ENCODE measurements at places on chromosomes 11 and 22.

- DNase-seq = no peak
These were observed 8.9 kb upstream of the RAB3IL1 start for GRCh38 chr11:61926235-61926634.

GRCh38 chr22:41478891-41479521 lies 10.1 kb downstream of the ACO2 start:
- DNase-seq = no peak

DNA sequence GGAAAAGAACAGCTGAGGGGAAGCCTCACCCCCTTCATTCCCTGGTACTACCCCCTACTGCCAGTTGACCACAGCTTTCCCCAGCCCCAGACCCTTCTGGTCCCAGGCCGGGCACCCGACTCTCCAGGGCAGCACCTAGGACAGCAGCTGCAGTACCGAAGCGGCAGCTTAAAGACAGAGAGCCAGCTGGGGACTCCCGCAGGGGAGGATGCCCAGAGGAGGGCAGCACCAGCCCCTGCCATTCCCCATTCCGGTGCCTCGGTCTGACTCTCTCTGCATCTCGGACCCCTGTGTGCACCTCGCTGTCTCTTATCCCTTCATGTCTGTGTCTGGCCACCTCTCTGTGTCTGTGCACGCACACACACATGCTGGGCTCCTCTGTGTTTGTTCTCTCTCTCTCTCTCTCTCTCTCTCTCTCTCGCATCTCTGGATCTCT lies 9.4 kb downstream of the IGSF9B start:
- peak; percentile 57 for DNase-seq

- DNase-seq = no peak
These were observed 82.4 kb downstream of the AASDHPPT start for GRCh38 chr11:106159836-106160235.

DNA sequence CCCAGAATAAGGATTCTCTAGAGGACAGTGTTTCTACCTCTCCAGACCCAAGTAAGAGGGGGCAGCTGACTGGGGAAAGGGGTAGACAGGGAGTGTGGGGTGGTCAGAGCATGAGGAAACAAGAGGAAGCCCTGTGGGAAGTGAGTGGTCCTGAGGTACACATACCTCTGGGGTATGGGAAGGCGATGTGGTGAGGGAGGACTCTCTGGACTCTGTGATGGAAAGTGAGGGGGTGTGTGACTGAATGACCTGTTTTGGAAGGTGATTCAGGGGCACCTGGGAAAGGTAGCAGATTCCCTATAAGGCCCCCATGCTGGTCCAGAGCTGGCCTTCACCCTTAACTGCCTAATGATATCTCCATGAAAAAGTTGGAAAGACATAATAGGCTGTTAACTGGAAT lies 80.1 kb downstream of the DEPDC5 start:
- DNase-seq = no peak

- DNase-seq = no peak
These were observed 2.7 kb downstream of the OR51T1 start for GRCh38 chr11:4884361-4884760.

- DNase-seq = peak; percentile 88
These were observed 10.2 kb downstream of the YPEL4 start for GRCh38 chr11:57639321-57640067.

DNA sequence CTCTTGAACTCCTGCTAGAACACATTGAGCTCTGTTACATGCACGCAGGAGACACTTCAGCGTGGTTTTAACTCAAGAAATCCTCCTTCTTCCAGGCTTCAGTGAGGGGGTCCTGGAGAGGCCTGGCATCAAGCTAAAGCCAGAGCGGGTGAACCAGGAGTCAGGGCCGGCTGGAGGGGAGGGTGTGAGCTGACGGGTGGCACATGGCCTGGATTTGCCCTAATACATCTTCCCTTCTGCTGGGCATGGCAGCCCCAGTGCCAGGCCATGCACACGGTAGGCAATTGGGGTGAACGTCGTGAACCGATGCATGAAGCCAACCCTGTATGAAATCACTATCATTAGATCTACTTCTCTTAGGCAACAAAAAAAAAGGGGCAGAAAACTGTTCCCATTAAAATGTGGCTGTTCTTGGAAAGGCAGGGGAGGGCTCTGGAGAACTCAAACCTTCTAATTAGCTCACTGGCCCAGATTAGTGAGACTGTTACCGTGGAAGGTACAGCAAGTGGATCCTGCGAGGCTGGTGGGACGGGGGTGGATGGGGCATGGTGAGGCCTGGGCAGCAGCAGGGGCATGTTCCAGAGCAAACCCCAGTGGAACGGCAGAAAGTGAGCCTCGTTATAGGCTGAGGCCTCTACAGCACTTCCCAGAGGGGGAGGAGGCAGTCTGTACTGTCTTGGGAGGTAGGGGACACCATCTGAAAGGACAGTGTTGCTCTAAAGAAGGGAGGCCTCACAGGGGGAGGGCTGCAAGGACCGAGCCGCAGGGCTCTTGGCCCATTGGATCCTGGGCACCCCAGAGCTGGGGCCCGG lies 10.6 kb downstream of the IFT27 start:
- DNase-seq = no peak

GRCh38 chr11:35531246-35531645 lies 5.8 kb upstream of the PAMR1 start:
- no peak for DNase-seq

DNA sequence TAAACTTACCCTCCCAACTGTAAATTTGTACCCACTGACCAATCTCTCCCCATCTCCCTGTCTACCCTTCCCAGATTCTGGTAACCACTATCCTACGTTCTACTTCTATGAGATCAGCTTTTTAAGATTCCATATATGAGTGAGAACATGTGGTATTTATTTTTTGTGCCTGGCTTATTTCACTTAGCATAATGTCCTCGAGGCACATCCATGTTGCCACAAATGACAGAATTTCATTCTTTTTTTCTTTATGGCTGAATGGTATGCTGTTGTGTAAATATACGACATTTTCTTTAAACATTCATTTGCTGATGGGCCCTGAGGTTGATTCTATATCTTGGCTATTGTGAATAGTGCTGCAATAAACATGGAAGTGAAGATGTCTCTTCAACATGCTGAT lies 74.7 kb upstream of the RRM1 start:
- DNase-seq = no peak

GRCh38 chr11:93907901-93908300 lies 57.5 kb upstream of the VSTM5 start:
- no peak for DNase-seq

DNA sequence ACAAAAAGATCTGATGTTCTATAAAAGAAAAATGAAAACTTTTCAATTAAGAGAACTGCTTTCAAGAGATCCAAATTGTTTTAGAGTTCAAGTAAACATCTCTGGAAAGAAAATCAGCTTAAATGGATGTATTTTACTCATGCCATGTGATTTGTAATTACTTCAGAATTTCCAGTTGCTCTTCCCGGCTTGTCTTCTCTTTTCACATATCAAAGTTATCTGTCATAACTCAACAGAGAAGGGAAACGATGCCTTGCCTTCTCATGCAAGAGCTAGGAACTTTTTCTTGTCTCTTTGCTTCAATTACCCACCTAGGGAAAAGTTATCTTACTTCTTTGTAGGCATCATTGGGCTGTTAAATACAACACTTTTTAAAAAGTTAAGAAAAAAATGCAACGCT lies 255.2 kb upstream of the POU2AF2 start:
- DNase-seq = no peak

- DNase-seq = no peak
These were observed 78.6 kb downstream of the PARVA start for GRCh38 chr11:12455938-12456337.

- no peak for DNase-seq
These were observed 36.6 kb upstream of the NNMT start for GRCh38 chr11:114259551-114259983.

DNA sequence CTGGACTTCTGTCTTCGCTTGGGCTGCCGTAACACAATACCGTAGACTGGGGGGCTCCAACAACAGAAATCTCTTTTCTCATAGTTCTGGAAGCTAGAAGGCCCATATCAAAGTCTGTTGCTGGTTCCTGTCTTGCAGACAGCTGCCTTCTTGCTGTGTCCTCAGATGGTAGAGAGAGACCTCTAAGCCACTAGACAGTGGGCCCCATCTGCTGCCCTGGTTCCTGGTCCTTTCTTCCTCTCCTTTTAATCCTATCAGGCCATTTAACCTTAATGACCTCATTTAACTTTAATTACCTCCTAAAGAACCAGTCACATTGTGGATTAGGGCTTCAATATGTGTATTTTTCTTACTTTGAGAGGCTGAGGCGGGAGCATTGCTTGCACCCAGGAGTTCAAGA lies 9.4 kb downstream of the CEP164 start:
- no peak for DNase-seq
